ENCODE measurements at places on chromosomes 2 and 18.

GRCh38 chr2:208103616-208104015, 20.7 kb downstream of the CRYGD start:
- no peak for DNase-seq

- DNase-seq = no peak
Observed at GRCh38 chr2:229363185-229363814, 92.2 kb upstream of the PID1 start.

- no peak for DNase-seq
Observed at GRCh38 chr18:56639104-56639381, 651 bp upstream of the TXNL1 start.

DNA sequence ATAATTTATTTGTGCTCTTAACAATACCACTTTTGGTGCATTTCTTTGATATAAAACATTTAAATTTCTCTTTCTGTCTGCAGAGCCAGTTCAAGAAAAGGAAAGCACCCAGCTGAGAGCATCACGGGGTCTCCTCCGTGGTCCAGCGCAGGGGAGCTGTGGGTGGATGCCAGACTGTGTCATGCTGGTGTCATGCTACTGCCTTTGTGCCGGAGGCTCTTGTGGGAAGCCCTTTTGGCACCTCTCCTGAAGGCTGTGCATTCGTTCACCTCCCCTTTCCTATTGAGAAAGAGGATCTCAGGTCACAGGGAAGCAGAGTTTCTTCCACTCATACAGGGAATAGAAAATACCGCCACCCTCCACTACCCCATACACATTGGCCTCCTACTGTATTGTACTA, 450.4 kb downstream of the GALR1 start:
- no peak for DNase-seq

Measured in NCI-H1092 (cell line).